AG20443 (cell line): ENCODE measurements at places on chromosomes 12 and 14.
A peak's percentile ranks its signal among the peaks of the same experiment; 100 is the strongest.

- peak; percentile 82 for DNase-seq
These were observed 91.5 kb upstream of the ZFP36L1 start for GRCh38 chr14:68884031-68885030.

GRCh38 chr14:63874223-63874622 lies 21.4 kb downstream of the SYNE2 start:
- DNase-seq: no peak

GRCh38 chr12:105803292-105803691 lies 335.5 kb downstream of the NUAK1 start:
- no peak for DNase-seq

DNA sequence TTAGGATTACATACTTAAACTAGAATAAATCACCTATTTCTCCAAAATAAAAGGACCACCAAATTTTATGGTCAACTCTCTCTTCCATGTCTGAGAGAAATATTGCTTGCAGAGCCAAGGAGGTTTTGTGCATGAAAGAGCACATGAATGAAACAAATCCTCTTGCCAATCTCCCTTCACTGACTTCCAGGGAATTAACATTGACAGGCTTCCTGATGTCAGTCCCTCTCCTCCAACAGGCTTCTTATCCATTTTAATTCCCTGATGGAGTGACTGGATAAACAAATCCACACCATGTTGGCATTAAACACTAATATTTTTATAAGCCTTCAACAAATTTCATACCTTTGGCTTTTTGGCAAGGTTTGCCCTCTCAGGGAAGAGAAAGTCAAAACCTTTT lies 45.3 kb upstream of the CNTN1 start:
- DNase-seq: no peak

GRCh38 chr14:64728106-64728505 lies 23.9 kb downstream of the PLEKHG3 start:
- DNase-seq: no peak

- DNase-seq: no peak
These were observed 983.6 kb downstream of the FLRT2 start for GRCh38 chr14:86513564-86513963.

- DNase-seq: peak; percentile 43
These were observed 26.6 kb downstream of the MBIP start for GRCh38 chr14:36293824-36294223.

DNA sequence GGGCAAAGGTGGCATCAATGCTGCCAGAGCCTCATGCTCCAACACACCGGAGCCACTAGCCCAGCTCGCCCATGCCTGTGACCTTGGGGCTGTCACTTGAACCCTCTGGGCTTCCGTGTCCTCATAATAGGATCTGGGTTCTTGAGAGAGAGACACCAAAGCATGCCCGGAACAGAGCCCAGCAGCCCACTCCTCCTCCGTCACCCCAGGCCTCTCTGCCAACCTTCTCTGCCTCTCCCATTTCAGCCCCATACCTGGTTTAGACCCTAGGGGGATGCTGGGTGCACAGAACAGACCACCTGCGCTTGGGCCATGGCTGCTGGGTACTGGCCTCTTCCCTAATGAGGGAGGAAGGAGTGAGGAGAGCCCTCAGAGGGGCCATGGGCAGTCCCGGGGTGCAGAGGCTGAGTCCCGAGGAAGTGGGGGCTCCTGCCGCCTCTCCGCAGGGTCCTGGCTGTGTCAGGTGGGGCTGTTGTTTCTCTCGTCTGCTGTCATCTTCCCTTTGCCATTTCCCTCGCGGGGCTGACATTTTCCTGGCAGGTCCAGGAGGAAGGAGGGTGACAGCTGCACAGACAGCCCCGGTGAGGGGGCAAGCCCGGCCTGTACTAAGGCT lies 172.4 kb upstream of the RTL1 start:
- no peak for DNase-seq

- DNase-seq: no peak
These were observed 4.9 kb downstream of the CERS5 start for GRCh38 chr12:50162230-50162629.

DNA sequence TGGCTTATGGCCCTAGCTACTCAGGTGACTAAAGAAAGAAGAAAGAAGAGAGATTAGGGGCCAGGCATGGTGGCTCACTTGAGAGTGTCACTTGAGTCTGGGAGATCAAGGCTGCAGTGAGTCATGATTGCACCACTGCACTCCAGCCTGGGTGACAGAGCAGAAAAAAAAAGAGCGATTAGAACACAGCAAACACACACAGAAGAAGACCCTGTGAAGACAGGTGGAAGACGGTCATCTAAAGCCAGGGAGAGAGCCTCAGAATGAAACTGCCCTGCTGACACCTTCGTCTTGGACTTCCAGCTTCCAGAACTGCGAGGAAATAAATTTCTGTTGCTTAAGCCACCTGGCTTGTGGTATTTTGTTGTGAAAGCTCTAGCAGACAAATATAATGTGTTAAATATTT lies 17.5 kb upstream of the PPP1CC start:
- DNase-seq: no peak

- no peak for DNase-seq
These were observed 522.5 kb downstream of the VRK1 start for GRCh38 chr14:97319691-97320090.

- DNase-seq: peak; percentile 50
These were observed 67.0 kb downstream of the C2CD5 start for GRCh38 chr12:22477166-22477893.

DNA sequence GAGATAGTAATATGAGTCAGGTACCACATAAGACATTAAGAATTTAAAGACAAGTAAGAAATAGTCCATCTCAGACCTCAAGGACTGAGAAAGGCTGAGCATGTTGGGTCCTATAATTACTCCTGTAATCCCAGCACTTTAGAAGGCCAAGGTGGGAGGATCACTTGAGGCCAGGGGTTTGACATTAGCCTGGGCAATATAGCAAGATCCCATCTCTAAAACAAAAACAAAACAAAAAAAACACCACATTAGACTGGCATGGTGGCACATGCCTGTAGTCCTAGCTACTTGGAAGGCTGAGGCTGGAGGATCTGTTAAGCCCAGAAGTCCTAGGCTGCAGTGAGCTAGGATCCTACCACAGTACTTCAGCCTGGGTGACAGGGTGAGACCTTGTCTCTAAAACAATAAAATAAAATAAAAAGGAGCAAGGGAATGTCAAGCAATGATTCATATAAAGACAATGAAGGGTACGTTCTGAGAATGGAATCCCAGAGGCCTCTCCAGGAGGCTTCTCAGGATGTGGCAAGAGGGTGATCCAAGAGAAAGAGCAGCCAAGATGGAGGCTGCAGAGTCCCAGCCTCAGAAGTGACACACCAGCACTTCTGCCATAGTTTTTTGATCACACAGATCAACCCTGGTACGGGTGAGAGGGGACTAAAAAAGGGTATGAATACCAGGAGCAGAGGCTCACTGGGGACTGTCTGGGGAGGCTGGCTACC lies 206.4 kb downstream of the CRADD start:
- DNase-seq: peak; percentile 68

DNA sequence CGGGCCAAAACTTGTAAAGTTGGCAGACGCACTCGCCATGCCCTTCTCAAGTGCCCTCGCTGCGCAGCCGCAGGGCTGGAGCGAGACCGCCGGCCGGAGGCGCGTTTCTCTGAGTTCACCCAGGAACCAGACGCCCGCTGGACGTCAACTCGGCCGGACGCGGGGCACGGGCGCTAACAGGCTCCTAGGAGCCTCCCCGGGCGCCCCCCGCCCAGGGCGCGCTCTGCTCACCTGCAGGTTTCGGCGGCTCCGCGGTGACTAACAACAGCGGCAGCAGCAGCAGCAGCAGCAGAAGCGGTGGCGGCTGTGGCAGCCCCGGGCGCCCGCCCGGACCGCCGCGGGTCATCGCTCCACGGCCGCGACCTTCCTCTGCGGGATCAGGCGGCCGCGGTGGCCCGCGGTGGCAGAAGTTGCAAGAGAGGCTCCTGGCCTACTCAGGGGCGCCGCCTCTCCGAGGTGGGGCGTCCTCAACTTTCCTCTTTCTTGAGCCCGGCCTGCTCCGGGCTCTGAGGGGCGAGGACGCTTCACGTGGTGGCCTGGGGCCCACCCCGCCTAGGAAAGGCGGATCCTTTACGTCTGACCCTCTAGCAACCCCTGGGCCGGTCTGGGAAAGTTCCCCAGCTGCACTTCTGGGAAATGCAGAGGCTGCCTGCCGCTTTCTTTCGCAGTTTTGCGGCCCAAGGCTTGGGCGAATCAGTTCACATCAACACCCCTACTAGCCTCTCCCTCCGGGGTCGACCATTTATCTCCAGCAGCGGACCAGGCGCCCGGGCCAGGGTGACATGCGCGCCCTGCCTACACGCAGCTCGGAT lies at the start of gene PLBD1:
Gene PLBD1 (minus strand): TSS at position 533 of the 812 bp plus-strand sequence. CDS start 187 bp downstream, at position 346.
- peak; percentile 71 for DNase-seq

- peak; percentile 85 for DNase-seq
These were observed 81.1 kb downstream of the PELI2 start for GRCh38 chr14:56199095-56199981.

- DNase-seq: no peak
These were observed 44.2 kb upstream of the TSPAN9 start for GRCh38 chr12:3032770-3033538.

- peak; percentile 78 for DNase-seq
These were observed 1.3 kb downstream of the GPR137C start for GRCh38 chr14:52553671-52554575.

DNA sequence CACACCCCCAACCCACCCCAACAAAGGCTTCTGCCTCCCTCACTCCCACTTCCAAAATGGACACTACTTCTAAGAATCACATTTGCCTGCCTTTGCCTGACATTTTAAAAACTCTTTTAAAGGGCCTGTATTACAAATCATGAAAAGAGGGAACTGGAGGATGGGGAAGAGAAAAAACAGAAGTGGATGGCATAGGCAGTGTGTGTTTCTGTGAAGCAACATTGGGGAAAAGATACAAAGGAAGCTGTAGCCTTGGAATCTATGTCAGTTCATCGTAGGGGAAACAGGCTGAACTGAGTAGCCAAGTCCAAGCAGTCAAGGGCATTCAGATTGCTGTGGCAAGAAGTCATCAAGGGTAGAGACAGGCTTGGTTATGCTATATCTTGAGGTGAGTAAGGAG lies 273.9 kb downstream of the BTG1 start:
- no peak for DNase-seq

- no peak for DNase-seq
These were observed 13.6 kb downstream of the CCDC198 start for GRCh38 chr14:57480051-57480450.

- peak; percentile 97 for DNase-seq
These were observed at the start of gene SIX1 for GRCh38 chr14:60648934-60649874. Gene SIX1, minus strand, starts transcription at chr14:60649477. Its CDS starts 288 bp downstream, at chr14:60649189.

- no peak for DNase-seq
These were observed 4.7 kb downstream of the ANHX start for GRCh38 chr12:133231001-133231400.

DNA sequence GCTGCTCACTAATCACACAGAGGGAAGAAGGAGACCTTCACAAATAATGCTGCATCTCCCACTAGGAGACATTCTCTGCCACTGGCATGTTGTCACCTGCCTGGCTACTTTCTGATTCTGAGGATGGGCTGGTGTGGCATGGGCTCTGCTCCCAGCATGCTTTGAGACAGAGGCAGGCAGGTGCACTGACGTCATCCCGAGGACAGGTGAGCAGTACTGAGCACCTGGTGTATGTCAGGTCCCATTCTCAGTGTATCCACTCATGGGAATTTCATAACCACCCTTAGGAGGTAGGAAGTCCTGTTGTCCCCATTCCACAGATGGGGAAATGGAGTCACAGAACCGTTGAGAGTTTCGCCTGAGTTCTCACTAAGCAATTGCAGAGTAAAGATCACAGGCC lies 597.9 kb downstream of the VRK1 start:
- no peak for DNase-seq

DNA sequence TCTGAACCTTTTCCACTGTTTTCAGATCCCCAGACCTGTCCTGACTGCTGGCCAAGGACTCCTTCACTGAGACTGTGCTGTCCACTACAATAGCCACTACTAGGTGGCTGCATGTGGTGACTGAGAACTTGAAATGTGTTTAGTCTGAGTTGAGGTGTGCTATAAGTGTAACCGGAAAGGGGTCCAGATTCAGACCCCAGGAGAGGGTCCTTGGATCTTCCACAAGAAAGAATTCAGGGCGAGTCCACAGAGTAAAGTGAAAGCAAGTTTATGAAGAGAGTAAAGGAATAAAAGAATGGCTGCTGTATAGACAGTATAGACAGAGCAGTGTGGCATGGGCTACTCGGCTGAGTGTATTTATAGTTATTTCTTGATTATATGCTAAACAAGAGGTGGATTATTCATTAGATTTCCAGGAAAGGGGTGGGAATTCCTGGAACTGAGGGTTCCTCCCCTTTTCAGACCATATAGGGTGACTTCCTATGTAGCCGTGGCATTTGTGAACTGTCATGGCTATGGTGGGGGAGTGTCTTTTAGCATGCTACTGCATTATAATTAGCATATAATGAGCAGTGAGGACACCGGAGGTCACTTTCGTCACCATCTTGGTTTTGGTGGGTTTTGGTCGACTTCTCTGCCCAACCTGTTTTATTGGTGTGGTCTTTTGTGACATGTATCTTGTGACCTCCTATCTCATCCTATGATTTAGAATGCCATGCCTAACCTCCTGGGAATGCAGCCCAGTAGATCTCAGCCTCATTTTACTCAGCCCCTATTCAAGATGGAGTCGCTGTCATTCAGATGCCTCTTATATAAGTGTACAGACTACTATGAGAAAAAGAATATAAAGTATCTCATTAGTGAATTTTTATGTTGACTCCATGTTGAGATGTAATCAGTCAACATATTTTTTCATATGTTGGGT lies 70.0 kb upstream of the SRSF5 start:
- DNase-seq: no peak

- DNase-seq: no peak
These were observed 140.5 kb downstream of the TSPAN9 start for GRCh38 chr12:3217683-3218079.

DNA sequence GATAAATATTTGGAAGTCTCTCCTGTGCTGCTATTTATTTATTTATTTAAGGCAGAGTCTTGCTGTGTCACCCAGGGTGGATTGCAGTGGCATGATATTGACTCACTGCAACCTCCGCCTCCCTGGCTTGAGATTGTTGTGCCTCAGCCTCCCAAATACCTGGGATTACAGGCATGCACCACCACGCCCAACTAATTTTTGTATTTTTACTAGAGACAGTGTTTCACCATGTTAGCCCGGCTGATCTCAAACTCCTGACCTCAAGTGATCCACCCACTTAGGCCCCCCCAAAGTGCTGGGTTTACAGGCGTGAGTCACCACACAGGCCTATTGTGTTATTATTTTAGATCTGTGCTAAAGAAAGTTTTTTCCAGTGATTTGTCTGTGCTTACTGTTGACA lies 225.2 kb downstream of the CCER1 start:
- DNase-seq: no peak

DNA sequence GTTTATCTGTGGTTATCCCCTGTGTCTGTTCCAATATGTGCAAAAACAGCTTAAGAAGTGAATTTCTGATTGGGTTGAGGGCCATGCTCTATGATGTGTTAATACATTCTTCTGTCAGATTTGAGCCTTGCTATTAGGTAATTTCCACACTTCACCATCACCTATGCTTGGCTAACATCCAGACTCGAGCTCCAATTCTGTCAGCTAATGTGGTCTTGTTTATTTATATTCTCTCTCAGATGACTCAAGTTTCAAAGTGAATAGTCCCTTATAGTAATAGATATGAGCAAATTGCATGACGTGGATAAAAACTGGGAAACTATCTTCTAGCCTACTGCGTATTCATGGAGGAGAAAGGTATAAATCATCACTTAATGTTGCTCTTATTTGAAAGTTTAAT lies 451.3 kb downstream of the SNAPC1 start:
- DNase-seq: no peak
